T-helper 2 cell (primary cell): ENCODE measurements at places on chromosomes 12 and 14.

- no peak for DNase-seq
Observed at GRCh38 chr12:72406111-72406510, 133.9 kb downstream of the TRHDE start.

GRCh38 chr14:22375321-22375930, 213.6 kb downstream of the DAD1 start:
- no peak for DNase-seq

- DNase-seq: no peak
Observed at GRCh38 chr12:104187446-104188155, 28.0 kb upstream of the TXNRD1 start.

DNA sequence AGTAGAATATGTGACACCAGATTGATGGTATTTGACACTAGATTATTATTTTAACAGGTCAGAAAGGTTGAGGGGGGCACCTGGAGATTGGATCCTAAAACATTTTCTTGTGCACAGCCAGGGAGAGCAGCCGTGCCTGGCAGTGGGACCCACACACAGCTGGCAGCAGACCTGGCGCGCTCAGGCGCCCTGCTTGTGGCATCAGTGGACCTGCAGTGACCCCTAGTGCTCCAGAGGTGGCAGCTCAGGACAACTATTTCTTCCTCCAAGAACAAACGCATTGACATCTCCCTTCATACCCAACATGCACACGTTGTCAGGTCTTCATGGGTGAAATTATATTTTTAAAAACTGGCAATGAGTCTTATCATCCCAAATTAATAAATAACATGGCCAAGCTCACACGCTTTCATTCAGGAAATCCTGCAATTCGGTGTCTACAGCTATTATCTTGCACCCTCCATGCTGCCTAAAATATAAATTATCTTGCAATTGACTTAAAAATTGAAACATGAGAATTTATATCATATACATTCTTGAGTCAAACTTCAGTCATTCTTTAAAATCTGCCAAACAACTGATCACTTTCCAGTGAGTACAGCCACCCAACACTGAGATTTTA, 7.7 kb upstream of the TMEM132D start:
- DNase-seq: no peak

DNA sequence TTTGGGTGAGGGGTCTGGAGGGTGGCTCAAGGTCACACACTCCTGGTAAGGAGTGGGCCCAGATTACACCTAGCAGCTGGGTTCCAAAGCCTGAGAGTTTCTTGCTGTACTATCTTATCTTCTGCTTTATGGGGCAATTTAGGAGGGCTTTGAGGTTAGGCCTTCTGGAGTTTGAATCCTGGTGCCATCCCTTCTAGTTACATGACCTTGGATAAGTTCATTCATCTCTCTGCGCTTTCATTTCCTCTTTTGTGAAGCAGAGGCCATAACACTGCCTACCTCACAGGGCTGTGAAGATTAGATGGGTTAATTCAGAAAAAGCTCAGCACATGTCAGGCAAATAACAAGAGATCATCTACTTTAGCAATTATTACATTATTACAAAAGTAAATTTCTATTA, 7.4 kb upstream of the KRT77 start:
- no peak for DNase-seq
